ENCODE measurements at places on chromosomes 11 and 22. TPM values are rescaled to one million over a fixed set of nuclear protein-coding genes. Genes with fewer than 3 reads are reported as not detected.

- H3K27me3 ChIP-seq, result no peaks in the 10 kb centered on the region
- peaks cover 25% of the 10 kb centered on the region for H3K4me1 ChIP-seq
- H3K4me3 ChIP-seq, result no peak overlapping the region
- DNase-seq, result no peak
Measured at GRCh38 chr11:65471447-65471891, 27.4 kb upstream of the MALAT1 start.

GRCh38 chr22:44671742-44672141, 30.3 kb upstream of the PRR5 start:
- DNase-seq, result no peak
- no peak overlapping the region for H3K4me3 ChIP-seq
- peaks cover 10% of the 10 kb centered on the region for H3K4me1 ChIP-seq
- no peaks in the 10 kb centered on the region for H3K36me3 ChIP-seq

DNA sequence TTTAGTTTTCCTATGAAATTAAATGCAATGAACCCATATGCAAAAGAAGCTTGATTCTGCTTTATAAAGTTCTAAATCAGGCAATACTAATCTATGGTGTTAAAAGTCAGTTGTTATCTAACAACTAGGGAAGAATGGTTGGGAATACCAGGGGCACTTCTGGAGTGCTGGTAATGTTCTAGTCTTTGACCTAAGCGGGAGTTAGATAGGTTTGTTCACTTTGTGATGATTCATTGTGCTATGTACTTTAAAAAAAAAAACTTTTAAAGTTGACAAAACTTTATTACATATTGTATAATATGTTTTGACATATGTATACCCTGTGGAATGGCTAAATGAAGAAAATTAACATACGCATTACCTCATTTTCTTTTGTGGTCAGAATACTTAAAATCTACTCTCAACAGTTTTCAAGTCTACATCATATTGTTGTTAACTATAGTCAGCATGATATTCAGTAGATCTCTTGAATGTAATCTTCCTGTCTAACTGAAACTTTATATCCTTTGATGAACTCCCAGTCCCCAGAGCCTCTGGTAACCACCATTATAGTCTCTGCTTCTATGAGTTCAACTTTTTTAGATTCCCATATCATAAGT, 39.2 kb downstream of the BIRC2 start:
- H3K4me3 ChIP-seq, result no peak overlapping the region
- H3K27me3 ChIP-seq, result no peaks in the 10 kb centered on the region
- H3K4me1 ChIP-seq, result peaks cover 32% of the 10 kb centered on the region
- no peak for DNase-seq
- peaks cover 32% of the 10 kb centered on the region for H3K36me3 ChIP-seq

- peak overlapping the region; percentile 68 for H3K27ac ChIP-seq
- no peak for DNase-seq
- peaks cover 9% of the 10 kb centered on the region for H3K4me1 ChIP-seq
- no peak overlapping the region for H3K4me3 ChIP-seq
Measured at GRCh38 chr11:85694385-85694980, 8.5 kb upstream of the CCDC89 start.

- H3K4me1 ChIP-seq, result peaks cover 6% of the 10 kb centered on the region
- H3K27ac ChIP-seq, result no peak overlapping the region
- no peaks in the 10 kb centered on the region for H3K36me3 ChIP-seq
- no peak for DNase-seq
- no peak overlapping the region for H3K4me3 ChIP-seq
Measured at GRCh38 chr11:115896084-115896483, 391.9 kb upstream of the CADM1 start.

- H3K36me3 ChIP-seq, result no peaks in the 10 kb centered on the region
- H3K4me3 ChIP-seq, result no peak overlapping the region
- DNase-seq, result no peak
Measured at GRCh38 chr11:75269367-75269660, 28.7 kb downstream of the TPBGL start.

GRCh38 chr11:1839924-1840779, 1.4 kb downstream of the TNNI2 start:
- no peak for DNase-seq
- peaks cover 16% of the 10 kb centered on the region for H3K4me1 ChIP-seq
- no peaks in the 10 kb centered on the region for H3K36me3 ChIP-seq
- H3K4me3 ChIP-seq, result no peak overlapping the region
- no peak overlapping the region for H3K27ac ChIP-seq

- H3K4me3 ChIP-seq, result no peak overlapping the region
- no peak overlapping the region for H3K27ac ChIP-seq
- peaks cover 6% of the 10 kb centered on the region for H3K4me1 ChIP-seq
- no peaks in the 10 kb centered on the region for H3K27me3 ChIP-seq
Measured at GRCh38 chr11:27116684-27117083, 76.1 kb downstream of the BBOX1 start.

- no peaks in the 10 kb centered on the region for H3K36me3 ChIP-seq
- DNase-seq, result no peak
- peaks cover 4% of the 10 kb centered on the region for H3K27me3 ChIP-seq
- H3K27ac ChIP-seq, result no peak overlapping the region
- H3K4me1 ChIP-seq, result no peaks in the 10 kb centered on the region
Measured at GRCh38 chr11:69797737-69798528, 21.3 kb downstream of the FGF3 start.

DNA sequence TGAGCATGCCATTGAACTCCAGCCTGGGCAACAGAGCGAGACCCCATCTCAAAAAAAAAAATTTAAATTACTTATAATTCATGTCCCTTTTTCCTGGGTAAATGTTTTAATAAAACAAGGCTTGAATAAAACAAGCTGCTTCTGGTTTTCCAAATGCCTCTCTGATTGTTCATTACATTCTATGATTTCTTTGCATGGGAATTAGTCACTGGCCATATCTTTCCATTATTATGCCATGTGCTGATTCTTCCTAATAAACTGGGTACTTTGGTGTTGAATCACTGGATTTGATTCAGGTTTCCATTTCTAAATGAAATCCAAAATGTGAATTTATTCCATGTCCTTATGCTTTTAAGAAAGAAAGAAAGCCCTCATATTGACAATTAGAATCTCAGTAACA, 42.6 kb downstream of the ZNF215 start:
- peaks cover 3% of the 10 kb centered on the region for H3K36me3 ChIP-seq
- no peaks in the 10 kb centered on the region for H3K4me1 ChIP-seq
- DNase-seq, result no peak
- no peak overlapping the region for H3K4me3 ChIP-seq
- H3K27ac ChIP-seq, result no peak overlapping the region

GRCh38 chr11:126722006-126722736, 278.4 kb downstream of the KIRREL3 start:
- peaks cover 57% of the 10 kb centered on the region for H3K27me3 ChIP-seq
- no peak overlapping the region for H3K4me3 ChIP-seq
- H3K36me3 ChIP-seq, result no peaks in the 10 kb centered on the region
- no peak for DNase-seq
- no peak overlapping the region for H3K27ac ChIP-seq
- peaks cover 4% of the 10 kb centered on the region for H3K4me1 ChIP-seq

DNA sequence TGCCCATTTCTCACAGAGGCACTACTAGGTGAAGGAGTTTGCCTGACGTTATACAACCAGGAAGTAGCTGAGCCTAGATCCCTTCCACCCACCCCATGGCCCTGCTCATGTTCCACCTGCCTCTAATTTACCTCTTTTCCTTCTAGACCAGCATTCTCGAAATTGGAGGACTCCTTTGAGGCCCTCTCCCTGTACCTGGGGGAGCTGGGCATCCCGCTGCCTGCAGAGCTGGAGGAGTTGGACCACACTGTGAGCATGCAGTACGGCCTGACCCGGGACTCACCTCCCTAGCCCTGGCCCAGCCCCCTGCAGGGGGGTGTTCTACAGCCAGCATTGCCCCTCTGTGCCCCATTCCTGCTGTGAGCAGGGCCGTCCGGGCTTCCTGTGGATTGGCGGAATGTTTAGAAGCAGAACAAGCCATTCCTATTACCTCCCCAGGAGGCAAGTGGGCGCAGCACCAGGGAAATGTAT, 14.1 kb downstream of the PIK3IP1 start:
- no peak overlapping the region for H3K4me3 ChIP-seq
- no peak for DNase-seq
- H3K4me1 ChIP-seq, result peaks cover 8% of the 10 kb centered on the region
- no peaks in the 10 kb centered on the region for H3K27me3 ChIP-seq

DNA sequence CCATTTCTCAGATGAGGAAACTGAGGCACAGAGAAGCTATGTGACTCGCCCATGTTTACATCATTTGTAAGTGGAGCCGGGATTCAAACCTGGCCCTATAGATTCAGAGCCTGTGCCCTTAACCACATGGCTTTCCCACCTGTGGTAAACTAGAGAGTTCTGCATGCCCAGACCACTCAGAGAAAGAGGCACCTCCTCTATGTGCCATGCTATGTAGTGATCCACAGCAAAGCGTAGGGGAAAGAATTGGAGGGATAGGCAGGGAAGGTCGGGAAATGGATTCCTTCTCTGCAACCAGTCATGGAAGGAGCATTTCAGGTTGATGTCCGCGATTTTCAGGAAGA, 15.4 kb upstream of the POU2AF2 start:
- no peaks in the 10 kb centered on the region for H3K36me3 ChIP-seq
- DNase-seq, result no peak
- H3K4me3 ChIP-seq, result peak overlapping the region; percentile 56
- no peak overlapping the region for H3K27ac ChIP-seq
- H3K4me1 ChIP-seq, result no peaks in the 10 kb centered on the region

DNA sequence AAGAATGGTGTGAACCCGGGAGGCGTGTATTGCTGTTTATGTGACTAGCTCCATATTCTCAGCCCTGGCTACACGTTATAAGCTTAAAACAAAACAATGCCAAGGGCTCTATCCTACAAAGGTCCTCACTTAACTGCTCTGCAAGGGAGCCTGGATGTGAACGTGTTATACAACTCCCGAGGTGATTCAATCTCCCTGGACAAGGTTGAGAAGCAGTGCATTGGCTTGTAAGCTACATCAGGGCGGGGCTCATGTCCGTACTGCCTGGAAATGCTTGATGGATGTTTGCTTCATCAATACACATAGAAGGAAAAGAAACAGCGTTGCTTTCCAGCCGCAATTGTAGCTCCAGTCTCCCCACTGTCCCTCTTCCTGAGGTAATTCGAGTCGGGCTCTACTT, 256.9 kb upstream of the SYN3 start:
- no peaks in the 10 kb centered on the region for H3K27me3 ChIP-seq
- H3K4me3 ChIP-seq, result no peak overlapping the region
- DNase-seq, result no peak
- no peaks in the 10 kb centered on the region for H3K4me1 ChIP-seq

DNA sequence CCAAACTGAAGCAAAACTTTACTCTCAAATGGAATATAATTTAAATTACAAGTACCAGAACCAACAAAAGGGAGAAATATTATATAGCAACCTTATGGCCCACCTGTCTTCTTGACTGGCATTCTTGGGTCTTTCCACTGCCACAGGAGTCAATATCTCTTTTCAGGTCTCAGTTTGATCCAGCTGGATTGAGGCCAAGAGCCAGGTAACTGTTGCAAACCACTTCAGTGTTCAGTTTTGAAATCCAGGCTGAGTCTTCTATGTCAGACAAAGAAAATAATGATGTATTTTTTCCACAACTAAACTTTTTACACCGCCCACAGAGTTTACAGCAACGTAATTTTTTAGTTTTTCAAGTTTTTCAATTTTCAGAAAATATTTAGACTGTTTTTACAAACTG, 648 bp downstream of the DLG2 start:
- H3K4me1 ChIP-seq, result peaks cover 26% of the 10 kb centered on the region
- H3K36me3 ChIP-seq, result no peaks in the 10 kb centered on the region

GRCh38 chr11:58830673-58831301, 13.7 kb downstream of the GLYATL2 start:
- no peaks in the 10 kb centered on the region for H3K36me3 ChIP-seq
- no peak overlapping the region for H3K4me3 ChIP-seq
- DNase-seq, result no peak
- H3K4me1 ChIP-seq, result no peaks in the 10 kb centered on the region
- no peaks in the 10 kb centered on the region for H3K27me3 ChIP-seq
- H3K27ac ChIP-seq, result no peak overlapping the region

DNA sequence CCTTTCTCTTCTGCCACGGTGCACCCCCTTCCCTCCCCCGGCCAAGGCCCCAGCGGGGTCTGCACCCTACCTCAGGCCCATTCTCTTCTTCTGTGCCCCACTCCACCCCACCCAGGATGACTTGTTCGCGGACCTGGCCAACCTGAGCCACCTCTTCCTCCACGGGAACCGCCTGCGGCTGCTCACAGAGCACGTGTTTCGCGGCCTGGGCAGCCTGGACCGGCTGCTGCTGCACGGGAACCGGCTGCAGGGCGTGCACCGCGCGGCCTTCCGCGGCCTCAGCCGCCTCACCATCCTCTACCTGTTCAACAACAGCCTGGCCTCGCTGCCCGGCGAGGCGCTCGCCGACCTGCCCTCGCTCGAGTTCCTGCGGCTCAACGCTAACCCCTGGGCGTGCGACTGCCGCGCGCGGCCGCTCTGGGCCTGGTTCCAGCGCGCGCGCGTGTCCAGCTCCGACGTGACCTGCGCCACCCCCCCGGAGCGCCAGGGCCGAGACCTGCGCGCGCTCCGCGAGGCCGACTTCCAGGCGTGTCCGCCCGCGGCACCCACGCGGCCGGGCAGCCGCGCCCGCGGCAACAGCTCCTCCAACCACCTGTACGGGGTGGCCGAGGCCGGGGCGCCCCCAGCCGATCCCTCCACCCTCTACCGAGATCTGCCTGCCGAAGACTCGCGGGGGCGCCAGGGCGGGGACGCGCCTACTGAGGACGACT, 15.9 kb downstream of the RTN4RL2 start:
- DNase-seq, result no peak
- peaks cover 95% of the 10 kb centered on the region for H3K27me3 ChIP-seq
- no peaks in the 10 kb centered on the region for H3K36me3 ChIP-seq
- H3K4me1 ChIP-seq, result peaks cover 11% of the 10 kb centered on the region
- no peak overlapping the region for H3K27ac ChIP-seq
- peak overlapping the region; percentile 58 for H3K4me3 ChIP-seq

- no peak overlapping the region for H3K27ac ChIP-seq
- H3K27me3 ChIP-seq, result peaks cover 15% of the 10 kb centered on the region
- H3K4me3 ChIP-seq, result no peak overlapping the region
- H3K36me3 ChIP-seq, result no peaks in the 10 kb centered on the region
- H3K4me1 ChIP-seq, result peaks cover 7% of the 10 kb centered on the region
Measured at GRCh38 chr11:72629266-72629665, 45.0 kb downstream of the PDE2A start.

DNA sequence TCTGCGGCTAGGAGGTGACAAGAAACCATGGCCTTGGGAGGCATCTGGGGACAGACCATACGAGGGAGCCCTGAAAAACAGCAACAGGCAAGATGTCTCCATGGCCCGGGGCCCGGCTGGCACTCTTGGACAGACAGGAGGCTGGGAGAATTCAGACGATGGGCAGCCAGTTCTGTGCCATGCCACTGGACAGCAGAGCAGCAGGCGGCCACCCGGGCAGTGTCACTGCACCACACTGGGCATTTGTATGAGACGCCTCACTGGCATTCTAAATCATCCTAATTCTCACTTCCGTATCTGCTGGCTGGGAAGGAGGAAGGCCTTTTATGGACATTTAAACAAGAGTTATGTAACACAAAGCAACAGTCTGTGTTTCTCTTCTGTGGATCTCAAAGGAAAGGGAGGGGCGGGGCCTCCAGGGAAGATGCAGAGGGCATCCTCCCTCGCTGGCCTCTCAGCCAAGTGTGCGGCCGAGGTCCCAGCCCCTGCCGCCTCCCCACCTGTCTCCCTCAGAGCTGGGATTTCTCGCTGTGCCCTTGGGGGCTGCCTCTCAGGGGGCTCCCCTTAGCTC, 350.3 kb downstream of the SHANK2 start:
- no peak for DNase-seq
- H3K36me3 ChIP-seq, result no peaks in the 10 kb centered on the region
- H3K27ac ChIP-seq, result no peak overlapping the region

The TMEM191B gene
- 1.8 TPM for total RNA-seq

The FAT3 gene
- 35.1 TPM for total RNA-seq

The MRGPRX2 gene
- not detected for total RNA-seq

The GGT5 gene
- 2.9 TPM for total RNA-seq

The BEST1 gene
- total RNA-seq, result 1.1 TPM

The NDUFC2 gene
- 171 TPM for total RNA-seq

The MPPED1 gene
- 0.76 TPM for total RNA-seq

The CABP7 gene
- total RNA-seq, result not detected

The DCHS1 gene
- total RNA-seq, result 77.3 TPM

The SLC35E4 gene
- 4.1 TPM for total RNA-seq

The RAB38 gene
- 46.7 TPM for total RNA-seq

The DTX4 gene
- total RNA-seq, result 37.7 TPM

Measured in mesothelial cell of epicardium (in vitro differentiated cells).